ENCODE measurements at places on chromosomes 16 and 17.

DNA sequence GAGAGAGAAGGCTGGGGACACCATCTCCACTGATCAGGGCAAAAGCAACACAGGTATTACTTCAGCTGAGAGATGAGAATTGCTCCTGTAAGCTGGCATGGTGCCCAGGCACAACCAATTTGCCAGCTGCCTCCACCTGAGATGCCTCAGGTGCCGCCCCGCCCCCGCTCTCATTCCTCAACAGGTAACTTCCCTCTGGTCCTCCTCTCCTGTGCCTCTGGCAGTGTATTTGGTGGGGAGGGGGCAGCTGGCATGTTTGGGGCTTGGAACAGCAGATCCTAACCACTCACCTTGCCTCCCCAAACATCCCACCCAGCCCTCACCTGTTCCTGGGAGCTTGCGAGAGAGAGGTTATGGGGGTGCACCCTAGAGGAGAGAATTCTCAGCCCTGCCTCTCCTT, 2.9 kb upstream of the SRCIN1 start:
- DNase-seq = no peak

GRCh38 chr16:60310846-60311445, 1576.8 kb upstream of the GOT2 start:
- no peak for DNase-seq

GRCh38 chr16:46817961-46818360, 13.0 kb downstream of the C16orf87 start:
- no peak for DNase-seq

DNA sequence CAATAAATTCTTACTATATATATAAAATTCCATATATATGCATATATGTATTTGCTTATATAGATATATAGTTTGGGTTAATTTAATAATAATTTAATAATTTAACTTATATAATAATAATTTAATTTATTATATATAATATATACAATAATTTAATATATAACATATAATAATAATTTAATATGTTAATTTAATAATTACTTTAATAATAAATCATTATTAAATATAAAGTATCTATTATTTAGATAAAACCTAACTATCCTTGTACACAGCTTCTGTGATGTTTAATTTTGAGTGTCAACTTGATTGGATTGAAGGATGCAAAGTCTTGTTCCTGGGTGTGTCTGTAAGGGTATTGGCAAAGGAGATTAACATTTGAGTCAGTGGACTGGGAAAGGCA, 40.6 kb upstream of the CDH13 start:
- no peak for DNase-seq

- no peak for DNase-seq
These were observed 26.9 kb downstream of the RPRML start for GRCh38 chr17:46952115-46952514.

DNA sequence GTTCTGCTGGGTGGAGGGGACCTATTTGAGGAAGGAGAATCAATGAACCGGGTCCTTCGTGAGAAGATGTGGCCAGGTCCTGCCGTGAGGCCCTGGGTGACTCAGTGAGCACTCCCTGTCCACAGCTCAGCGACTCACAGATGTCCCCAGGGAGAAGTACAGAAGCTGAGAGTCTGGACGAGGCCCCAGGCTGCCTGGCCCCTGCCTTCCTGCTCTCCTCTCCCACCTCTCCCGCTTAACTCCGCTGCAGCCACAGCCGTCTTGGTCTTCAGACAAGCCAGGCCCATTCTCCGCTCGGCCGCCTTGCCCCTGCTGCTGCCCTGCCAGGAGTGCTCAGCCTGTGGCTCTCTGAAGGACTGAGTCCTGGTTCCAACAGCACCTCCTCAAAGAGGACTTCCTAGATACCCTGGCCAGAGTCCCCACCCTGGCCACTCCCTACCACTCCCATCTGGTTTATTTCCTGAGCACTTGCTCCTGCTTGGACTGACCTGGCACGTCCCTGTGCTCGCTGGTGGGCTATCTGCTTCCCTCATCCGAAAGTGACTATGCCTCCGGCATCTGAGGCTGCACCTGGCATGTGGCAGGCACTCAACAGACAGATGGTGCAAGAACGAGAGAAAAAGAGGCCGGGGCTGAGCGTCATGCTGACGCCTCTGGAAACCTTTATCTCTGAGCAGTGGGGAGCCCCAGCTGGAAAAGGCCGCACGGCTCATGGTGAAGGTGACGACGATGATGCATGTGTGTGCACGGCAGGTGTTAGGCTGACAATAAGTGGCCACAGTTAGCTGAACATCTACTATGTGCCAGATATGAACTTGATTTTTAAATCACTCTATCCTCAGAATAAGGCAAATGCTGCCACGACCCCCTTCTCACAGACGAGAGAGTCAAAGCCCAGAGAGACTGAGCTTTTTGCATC, 9.2 kb upstream of the TNFRSF13B start:
- peak; percentile 38 for DNase-seq

DNA sequence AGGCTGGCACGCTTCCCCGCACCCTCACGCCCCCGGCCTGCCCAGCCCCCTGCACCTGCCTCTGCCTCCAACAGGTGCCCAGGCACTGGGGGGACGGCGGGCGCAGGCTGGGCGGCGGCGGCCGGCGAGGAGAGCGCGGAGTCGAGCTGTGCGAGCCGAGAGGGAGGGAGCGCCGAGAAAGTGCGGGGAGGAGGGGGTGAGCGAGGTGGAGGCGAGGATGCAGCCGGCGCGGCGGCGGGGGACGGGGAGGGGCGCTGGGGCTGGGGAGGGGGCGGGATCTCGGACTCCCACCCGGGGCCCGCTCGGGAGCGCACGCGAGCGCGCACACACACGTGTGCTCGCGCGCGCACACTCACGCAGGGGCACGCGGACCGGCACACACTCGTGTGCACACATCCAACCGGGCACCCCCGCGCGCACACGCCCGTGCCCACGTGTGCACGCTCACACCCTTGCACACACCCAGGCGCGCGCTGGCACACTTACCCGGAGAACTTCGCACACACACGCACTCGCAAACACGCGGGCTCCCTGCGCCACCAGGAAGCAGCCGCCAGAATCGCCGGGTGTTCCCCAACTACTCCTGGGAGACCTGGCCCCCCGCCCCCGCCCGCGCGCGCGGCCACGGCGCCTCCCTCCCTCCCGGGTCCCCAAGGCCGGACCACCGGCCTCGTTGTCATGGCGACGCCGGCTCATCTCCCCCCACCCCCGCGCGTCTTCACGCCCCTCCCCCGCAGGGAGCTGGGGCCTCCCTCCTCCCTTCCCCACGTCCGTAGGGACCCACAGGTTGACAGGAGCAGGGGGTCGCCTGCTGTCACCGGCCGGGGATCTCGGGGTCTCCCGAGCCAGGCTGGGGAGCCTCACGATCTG, at the start of gene DOC2A:
TSS of gene DOC2A (minus strand) at position 184 of the 870 bp plus-strand sequence. CDS start 805 bp downstream, outside the sequence.
- no peak for DNase-seq

DNA sequence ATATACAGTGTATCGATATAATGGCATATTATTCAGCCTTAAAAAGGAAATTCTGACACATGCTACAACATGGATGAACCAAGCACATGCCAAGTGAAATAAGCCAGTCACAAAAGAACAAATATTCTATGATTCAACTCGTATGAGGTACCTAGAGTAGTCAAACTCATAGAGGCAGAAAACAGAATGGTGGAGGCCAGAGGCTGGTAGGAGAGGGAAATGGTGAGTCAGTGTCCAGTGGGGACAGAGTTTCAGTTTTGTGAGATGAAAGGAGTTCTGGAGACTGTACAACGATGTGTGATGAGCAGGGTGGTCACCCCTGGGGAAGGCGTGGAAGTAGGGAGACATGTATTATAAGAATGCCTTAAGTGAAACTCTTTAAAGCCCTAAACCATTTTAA, 39.9 kb downstream of the RNF157 start:
- no peak for DNase-seq

- DNase-seq = no peak
These were observed 24.1 kb downstream of the SDR42E1 start for GRCh38 chr16:81987121-81987520.

DNA sequence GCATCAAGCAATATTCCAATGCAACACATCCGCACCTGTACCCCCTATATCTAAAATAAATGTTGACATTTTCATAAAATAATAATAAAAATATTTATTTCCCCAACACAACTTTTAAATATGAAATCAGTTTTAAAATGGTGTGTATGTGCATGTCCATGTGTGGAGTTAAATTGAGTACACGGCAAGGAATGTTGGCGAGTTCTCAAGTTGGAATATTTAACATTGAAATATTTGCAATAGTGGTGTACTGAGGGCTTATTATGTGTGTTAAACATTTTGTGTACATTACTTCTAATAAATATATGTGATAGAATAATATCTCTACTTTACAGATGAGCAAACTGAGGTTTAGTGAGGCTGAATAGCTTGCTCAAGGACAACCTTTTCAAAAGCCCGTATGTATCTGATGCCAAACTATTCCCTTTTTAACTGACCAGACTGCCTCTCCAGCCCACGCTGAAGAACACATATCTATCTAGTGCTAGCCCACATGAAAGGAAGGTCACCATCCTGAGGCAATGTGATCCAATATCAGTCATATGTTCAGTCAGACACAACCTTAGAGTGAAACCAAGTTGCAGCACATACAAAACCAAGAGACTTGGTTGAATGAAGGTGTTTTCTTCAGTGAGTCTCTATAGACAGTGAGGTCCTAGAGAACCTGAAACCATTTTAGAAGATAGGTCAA, 192.2 kb upstream of the CDH11 start:
- no peak for DNase-seq

GRCh38 chr17:75981019-75981615, 2.1 kb downstream of the TEN1 start:
- DNase-seq = no peak

DNA sequence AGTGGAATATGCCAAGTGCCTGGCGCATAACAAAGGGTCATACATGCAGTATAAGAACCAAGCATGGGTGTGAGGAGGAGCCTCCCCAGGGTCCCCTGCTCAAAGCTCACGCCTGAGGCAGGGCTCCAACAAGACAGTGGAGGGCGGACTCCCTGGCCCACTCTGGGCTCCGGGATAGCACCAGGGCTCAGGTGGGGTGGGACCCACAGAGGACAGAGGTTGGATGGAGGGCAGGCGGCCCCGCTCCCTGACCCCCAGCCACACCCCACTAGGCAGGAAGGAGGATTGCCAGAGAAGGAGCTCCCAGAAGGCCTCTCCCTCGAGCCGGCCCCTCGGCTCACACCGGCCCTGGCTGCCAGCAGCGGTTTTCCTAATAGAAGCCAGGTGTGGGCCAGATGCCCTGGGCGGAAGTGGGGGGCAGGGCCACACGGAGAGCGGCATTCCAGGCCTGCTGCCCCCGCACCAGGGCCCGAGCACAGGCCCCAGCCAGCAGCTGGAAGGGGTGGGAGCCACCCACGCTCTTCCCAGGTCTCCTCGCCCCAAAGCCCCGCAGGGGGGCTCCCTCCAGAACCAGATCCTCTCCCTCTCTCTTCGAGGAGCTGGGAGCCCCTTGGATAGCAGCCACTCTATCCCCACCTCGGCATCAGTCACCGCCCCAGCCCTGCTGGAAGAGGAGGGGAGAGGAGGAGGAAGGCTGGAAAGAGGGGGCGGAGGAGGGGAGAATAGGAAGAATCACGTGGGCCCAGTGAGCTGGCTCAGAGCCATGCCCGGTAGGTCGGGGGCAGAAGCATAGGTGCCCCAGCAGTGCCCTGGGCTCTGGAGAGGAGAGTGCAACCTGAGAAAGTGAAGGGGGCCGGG, 21.0 kb downstream of the VASN start:
- no peak for DNase-seq

- no peak for DNase-seq
These were observed 264.5 kb downstream of the PMP22 start for GRCh38 chr17:15000661-15001060.

DNA sequence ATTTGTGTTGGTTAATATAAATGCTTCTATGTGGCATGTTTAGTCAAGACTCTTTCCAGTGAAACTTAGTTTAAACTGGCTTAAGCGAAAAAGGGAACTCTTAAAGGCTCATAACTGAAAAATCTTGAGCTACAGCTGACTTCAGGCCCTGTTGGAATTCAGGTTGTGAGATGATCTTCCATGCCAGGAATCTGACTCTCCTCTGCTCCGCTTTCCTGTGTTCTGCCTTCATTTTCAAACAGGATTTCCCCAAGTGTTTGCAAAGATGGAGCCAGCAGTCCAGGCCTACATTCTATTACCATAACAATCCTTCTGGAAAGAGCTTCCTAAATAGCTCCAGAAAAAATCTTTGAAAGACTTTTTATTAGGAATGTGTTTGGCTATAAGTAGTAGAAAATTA, 134.9 kb downstream of the NLK start:
- DNase-seq = no peak

DNA sequence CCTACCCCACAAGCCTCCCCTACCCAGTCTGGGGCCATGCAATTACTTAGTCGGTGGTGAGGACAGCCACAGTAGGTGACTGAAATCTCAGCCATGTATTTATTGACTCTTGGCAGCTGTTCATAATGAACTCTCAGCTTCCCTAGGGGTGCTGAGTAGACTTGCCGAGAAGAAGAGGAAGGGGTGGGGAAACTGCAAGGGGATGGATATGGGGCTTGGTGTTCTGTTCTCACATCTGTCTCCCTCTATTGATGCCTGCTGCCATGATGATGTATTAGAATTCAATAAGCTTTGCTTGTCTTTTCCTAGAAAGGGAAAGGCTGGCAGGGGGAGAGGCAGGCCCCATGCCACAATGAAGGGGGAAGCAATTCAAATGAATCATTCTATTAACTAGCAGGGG, 112.9 kb downstream of the GP2 start:
- DNase-seq = no peak

DNA sequence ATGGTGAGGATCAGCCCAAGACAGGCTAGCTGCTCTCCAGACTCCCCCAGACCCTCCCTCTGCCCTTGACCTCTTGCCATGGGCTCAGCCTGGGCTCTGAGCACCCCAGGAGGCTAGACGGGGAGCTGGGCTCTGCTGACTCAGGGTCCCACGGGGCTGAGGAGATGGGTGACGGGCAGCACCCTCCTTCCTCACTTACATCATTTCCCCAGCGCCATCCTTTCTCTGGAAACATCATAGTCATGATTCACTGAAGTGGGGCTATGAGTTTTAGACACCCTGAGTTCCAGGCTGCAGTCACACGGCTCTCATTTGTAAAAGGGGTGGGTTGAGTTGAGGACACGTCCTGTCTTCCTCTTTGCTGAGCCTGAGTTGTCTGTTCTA, 3.0 kb upstream of the ITGAX start:
- no peak for DNase-seq

DNA sequence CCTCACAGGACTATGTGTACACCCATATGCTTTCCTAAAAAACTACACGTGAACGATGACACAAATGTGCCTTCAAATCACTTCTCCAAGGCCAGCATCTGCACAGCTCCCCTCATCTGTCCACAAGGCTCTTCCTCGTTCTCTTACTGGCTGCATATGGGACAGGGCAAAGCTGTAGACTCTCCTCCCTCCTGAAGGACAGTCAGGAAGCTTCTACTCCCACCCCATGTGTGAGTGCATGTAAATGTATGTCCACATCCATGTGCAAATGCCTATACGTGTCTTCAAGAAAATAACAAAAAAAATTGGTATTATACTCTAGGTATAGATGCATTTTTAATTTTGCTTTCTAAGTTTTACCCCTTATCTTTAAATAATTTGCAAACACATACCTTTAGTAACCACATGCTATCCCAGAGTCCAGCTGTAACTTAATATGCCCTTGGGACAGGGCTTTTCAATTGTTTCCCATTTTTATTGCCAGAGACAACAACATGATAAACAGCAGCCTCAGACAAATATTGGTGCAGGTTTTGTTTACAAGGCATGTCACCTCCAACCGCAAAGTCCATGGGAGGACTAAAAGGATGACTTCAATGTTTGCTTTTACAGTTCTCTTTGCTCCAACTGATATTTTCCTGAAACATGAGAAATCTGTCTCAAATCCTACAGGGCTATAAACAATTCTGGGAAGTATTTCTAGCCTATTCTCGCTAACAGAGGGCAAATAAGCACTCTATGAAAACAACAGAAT, 31.6 kb upstream of the FAAP100 start:
- no peak for DNase-seq

All from suprapubic skin (tissue), 4 donors.